RPMI7951 (cell line): ENCODE measurements at places on chromosomes 7 and 10.
A peak's percentile ranks its signal among the peaks of the same experiment; 100 is the strongest.

DNA sequence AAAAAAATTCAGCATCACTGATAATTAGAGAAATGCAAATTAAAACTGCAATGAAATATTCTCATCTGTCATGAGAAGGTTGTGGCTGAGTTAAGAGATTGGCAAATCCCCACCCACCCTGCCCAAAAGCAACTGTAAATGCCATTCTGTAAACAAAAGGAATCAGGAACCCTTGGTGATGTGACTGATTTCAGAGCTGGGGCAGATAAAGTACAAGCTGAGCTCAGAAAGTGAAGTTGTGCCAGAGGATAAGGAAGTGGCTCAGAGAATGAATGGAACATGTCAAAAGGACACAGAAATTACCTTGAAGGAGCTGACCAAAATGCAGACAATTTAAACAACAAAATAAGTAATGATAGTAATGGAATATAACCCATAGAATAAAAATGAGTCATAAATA lies 32.7 kb upstream of the ARMS2 start:
- DNase-seq = no peak

DNA sequence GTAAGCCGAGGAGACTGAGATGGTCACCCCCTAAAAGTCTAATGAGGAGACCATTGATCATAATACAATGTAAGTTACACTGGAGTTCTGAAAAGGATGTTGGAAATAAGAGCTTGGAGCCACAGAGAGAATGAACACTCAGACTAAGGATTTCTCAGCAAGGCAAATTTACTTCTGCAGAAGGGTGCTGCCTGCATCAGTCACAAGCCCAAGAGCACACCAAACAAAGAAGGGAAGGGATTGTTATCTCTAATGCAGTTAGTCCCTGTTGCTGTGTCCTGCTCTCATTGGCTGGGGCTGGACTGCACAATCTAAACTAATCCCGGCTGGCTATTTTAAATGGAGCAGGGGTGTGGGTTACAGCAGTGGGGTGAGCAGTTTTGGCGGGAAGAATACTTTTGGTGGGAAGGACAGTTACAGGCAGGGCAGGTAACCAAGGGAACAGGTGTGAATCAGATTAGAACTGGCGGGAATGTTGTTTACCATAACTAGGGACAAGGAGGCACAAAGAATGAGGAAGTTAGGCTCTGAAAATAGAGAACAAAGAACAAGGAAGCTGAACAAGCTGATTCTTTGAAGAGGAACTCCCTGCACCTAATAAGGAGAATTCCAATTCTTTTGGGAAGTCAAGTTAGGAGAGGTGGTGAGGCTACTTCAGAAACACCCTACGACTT lies 30.3 kb upstream of the TRIM24 start:
- DNase-seq = no peak

- no peak for DNase-seq
Observed at GRCh38 chr10:3419719-3420495, 247.3 kb upstream of the PITRM1 start.

- DNase-seq = no peak
Observed at GRCh38 chr7:55469271-55469681, 103.0 kb downstream of the VOPP1 start.

DNA sequence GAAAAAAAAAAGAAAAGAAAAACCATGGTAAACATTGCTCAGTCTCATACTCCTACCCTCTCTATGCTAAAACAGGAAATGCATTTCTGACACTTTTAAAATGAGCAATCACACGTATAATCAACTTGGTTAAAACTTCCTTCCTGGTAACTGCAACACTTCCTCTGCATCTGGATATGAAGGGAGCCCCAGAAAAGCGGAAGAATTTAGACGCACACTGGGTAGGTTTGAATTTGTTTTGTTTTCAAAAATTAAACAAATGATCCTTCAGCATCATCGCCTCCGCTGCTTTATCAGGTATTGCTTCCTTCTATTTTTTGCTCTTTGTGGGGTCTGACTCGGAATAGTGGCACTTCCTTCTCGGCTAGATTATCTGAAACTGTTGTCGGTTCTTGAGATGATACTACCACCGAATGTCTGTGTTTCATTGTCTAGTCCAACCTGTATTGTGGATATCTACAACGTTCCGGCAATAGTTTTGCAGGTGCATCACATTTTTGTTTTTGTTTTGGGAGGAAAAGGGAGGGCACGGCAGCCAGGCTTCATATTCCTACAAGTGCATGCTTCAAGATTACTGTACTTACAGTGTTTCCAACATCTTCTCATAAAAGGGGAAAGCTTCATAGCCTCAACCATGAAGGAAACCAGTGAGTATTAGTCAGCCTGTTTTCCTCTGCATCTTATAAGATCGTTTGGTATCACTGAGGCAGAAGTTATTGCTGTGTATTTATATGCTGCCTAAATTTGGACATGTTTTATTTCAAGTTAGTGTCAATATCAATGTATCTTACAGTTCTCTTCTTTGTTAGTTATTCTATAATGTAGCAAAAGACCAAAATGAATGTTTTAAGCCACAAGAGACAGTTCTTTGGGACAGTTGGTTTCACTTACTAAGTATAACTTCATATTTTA lies at the start of gene PIK3CG:
TSS of gene PIK3CG (plus strand) at position 153 of the 912 bp plus-strand sequence. CDS start 2,280 bp downstream, outside the sequence.
- DNase-seq = peak; percentile 18
